ENCODE measurements at places on chromosomes 6 and 20.

GRCh38 chr6:150930841-150931240, 65.3 kb downstream of the MTHFD1L start:
- DNase-seq: no peak

DNA sequence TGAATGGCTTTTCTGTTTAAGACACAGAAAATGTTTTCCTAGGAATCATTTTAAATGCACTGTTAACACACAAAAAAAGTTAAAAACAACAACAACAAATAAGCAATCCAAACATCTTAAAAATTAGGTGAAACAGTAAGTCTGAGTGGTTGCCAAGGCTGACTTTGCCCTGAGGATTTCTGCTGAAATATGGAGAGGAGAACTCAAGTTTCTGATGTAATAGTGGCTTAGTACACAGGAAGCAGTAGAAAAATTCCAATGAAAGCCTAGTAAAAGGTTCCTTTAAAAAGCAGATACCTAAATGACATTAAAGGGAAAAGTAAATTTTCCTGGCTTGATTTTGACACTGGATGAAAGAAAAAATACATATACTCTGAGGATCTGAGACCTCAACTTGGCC, 184.2 kb downstream of the EPM2A start:
- DNase-seq: no peak

- no peak for DNase-seq
Measured at GRCh38 chr6:95786802-95787201, 209.5 kb downstream of the MANEA start.

DNA sequence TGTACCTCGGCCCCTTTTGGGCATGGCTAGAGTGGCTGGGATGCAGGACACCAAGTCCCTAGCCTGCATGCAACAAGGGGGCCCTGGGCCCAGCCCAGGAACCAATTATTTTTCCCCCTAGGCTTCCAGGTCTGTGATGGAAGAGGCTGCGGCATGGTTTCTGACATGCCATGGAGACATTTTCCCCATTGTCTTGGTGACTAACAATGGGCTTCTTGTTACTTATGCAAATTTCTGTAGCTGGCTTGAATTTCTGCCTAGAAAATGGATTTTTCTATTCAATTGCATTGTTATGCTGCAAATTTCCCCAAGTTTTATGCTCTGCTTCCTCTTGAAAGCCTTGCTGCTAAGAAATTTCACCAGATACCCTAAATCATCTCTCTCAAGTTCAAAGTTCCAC, 1269.6 kb upstream of the CITED2 start:
- no peak for DNase-seq

- DNase-seq: no peak
Measured at GRCh38 chr20:9974324-9974723, 60.5 kb upstream of the ANKEF1 start.

All from natural killer cell (primary cell).